H4 (cell line): ENCODE measurements at places on chromosomes 2 and 18.

DNA sequence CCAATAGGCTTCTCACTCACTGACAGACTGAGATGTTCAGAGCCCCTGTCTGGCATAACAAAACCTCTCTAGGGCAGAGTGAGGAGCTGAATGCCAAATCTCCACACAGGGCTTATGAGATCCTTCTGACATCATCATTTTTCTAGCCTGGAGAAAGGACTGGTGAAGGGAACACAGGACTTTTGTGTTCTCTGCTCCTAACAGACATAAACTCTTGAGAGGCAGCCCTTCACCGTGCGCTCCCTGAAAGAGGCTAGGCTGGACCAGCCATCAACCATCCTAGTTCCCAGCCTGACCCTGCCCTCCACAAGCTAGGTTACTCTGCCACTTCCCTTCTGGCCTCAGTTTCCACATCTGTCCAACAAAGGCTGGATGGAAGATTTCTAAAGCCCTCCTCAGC, 141.9 kb downstream of the SUCLG1 start:
- DNase-seq: no peak

DNA sequence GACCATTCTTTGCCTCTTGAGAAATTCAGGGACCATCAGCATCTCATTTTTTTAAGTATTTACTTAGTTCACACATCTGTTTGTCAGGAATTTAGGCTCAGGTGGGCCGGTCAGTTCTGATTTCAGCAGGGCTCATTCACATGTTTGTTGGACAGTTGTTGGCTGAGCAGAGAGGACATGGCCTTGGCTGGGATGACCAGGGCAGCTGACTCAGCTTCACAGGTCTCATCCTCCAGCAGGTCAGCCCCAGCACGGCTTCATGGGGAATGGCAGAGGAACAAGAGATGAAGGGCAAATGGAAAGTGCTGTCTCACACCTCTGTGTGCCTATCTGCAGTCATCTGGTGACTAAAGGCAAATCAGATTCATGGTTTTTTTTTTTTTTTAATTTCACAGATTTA, 136.1 kb upstream of the TMEM200C start:
- no peak for DNase-seq

- no peak for DNase-seq
Measured at GRCh38 chr2:20430461-20431300, 16.2 kb upstream of the RHOB start.

DNA sequence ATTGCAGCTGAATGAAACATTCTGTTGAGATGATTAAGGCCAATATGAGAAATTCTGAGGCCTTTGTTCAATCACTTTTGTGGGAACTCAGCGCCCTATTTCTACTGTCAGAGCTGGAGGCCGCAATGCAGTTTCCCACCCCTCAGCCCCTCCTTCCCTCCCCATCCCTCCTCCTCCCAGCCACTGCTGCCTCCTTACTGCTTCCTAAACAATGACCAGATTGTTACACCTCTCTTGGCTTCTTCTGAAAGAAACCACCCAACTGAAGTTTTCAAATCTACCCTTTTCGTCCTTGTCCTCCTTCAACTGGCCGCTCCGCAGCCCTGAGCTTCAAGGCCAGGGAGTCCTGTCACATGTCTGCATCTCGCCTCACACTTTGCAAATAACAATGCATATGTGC, 36.7 kb upstream of the MAPK4 start:
- no peak for DNase-seq

DNA sequence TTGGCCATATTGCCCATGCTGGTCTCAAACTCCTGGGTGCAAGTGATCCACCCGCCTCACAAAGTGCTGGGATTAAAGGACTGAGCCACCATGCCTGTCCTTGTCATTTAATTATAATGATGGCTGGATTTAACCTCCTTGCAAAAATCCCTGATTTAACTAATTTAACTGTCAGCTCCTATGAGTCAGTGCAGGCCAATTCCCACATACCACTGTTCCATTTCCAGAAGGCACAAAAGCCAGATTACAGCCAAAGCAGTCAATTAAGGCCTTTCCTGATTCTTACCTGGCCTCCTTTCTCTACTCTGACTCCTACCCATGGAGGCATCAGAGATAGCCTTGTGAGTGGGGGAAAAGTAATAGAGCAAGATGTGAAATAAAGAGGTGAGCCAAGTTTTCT, 12.3 kb upstream of the SLC35F5 start:
- no peak for DNase-seq

- DNase-seq: no peak
Measured at GRCh38 chr2:44430342-44430741, 68.6 kb downstream of the CAMKMT start.

DNA sequence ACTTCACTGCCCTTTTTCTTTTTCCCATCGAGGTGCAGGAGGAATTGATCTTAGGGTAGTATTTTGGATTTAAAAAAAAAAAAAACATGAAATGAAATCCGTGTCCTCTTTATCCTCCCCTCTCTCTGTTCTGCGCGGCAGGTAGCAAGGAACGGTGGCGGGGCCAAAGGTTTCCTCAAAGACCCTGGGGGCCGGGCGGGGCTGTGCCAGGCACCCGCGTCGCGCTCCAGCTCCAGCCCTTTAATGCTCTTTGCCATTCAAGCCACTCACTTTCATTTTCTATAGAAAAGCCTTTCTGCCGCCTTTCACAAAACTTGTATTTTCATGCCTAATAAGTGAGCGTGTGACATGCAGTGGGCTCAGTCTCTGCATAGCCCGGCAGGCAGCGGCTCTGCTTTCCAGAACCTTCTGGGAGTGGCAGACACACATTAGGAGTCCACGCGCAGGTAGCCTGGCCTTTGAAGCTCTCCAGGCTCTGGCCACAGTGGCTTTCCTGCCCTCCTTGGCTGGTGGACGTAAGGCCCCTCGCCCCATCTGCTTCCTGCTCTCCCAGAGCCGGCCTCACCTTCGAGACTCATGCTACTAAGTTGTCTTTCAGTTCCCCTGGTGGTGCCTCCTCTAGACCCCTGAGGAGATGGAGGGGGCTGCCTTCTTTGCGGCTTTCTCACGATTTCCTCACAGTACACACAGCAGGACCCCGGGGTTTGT, 41.7 kb downstream of the AGAP1 start:
- DNase-seq: no peak

- no peak for DNase-seq
Measured at GRCh38 chr2:71074893-71075395, 6.5 kb downstream of the NAGK start.

GRCh38 chr18:40576507-40577115, 1378.4 kb upstream of the PIK3C3 start:
- no peak for DNase-seq

DNA sequence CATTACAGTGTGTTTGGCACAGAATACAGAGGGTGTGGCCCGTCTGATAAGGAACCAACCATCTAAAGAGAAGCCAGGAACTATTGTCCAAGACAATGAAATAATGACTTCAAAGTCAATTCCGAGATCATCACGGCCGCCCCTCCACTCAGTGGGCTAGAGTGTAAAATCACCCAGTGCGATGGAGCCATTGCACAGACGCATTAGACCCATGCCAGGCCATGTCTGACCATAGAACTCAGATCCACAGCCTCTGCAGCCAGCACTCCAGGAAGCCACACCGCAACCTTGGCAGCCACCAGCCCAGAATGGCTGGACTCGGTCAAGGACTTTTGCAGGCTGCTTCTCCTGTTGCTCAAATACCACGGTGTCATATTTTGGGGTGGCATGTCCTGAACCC, 835.7 kb downstream of the DCDC2C start:
- no peak for DNase-seq

GRCh38 chr18:48278081-48278480, 131.1 kb downstream of the ZBTB7C start:
- no peak for DNase-seq

- no peak for DNase-seq
Measured at GRCh38 chr2:42853549-42854206, 61.3 kb upstream of the HAAO start.

DNA sequence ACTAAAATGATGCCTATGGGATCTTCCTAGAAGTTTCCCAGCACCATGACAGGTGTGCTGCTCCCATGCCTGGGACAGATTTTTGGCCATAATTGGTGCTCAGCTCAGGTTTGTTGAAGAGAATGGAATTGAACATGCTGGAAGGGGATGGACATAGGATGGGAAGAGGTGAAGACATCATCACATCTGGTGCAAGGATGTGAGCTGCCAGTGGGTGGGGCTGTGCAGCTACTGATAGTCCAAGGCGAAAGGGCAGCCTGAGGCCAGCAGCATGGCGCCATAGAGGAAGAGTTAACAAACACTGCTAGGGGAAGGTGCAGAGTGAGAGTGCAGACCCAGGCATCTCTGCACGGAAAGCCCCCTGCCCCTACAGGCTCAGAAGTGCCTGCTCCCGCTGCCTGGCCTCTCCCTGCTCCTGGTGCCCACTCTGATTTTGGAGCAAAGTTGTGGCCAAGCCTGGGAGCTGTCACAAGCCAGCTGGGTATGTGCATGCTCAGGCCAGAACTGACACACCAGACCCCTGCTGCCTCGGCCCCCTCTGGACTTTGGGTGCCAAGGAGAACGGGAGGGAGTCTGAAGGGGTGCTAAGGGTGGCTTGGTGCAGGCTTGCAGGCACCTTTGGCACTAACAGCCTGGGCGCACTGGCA, 178.6 kb downstream of the ZBTB7C start:
- DNase-seq: peak; percentile 70

DNA sequence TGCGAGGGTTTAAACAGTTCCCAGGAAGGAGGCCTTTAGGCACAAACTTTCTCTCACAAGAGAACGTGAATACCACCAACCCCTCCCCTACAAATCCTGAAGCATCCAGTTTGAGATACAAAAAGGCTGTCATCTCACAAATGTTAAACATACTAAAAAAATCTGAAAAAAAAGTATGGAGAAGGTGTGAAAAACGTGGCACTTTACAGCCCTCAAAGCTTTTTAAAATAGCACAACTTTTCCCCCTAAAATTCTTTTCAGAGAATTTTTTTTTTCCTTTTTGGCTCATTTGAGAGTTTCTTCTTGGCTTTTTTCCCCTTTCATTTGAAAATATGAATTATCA, 10.1 kb downstream of the ZEB2 start:
- DNase-seq: no peak

- no peak for DNase-seq
Measured at GRCh38 chr18:45467293-45467692, 148.0 kb upstream of the SLC14A2 start.

- DNase-seq: peak; percentile 36
Measured at GRCh38 chr2:134466141-134466540, 212.3 kb downstream of the MGAT5 start.

- DNase-seq: no peak
Measured at GRCh38 chr2:184416146-184416913, 182.0 kb upstream of the ZNF804A start.

DNA sequence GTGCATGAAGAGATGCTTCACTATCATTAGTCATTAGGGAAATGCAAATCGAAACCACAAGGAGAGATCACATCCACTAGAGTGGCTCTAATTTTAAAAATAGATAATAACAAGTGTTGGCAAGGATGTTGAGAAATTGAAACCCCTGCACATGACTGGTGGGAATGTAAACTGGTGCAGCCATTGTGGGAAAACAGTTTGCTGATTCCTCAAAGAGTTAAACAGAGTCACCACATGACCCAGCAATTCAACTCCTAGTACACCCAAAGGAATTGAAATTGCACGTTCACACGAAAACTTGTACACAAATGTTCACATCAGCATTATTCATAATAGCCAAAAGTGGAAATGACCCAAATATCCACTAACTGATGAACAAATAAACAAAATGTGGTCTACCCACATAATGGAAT, 179.5 kb downstream of the BCL2 start:
- DNase-seq: no peak

GRCh38 chr2:24972315-24972961, 683 bp upstream of the DNAJC27 start:
- no peak for DNase-seq

GRCh38 chr18:77487951-77488740, 238.5 kb downstream of the GALR1 start:
- DNase-seq: no peak

- no peak for DNase-seq
Measured at GRCh38 chr2:9760069-9760901, 83.0 kb upstream of the TAF1B start.
